ENCODE measurements at places on chromosomes 11 and 22. TPM values are rescaled to one million over a fixed set of nuclear protein-coding genes. Genes with fewer than 3 reads are reported as not detected.

DNA sequence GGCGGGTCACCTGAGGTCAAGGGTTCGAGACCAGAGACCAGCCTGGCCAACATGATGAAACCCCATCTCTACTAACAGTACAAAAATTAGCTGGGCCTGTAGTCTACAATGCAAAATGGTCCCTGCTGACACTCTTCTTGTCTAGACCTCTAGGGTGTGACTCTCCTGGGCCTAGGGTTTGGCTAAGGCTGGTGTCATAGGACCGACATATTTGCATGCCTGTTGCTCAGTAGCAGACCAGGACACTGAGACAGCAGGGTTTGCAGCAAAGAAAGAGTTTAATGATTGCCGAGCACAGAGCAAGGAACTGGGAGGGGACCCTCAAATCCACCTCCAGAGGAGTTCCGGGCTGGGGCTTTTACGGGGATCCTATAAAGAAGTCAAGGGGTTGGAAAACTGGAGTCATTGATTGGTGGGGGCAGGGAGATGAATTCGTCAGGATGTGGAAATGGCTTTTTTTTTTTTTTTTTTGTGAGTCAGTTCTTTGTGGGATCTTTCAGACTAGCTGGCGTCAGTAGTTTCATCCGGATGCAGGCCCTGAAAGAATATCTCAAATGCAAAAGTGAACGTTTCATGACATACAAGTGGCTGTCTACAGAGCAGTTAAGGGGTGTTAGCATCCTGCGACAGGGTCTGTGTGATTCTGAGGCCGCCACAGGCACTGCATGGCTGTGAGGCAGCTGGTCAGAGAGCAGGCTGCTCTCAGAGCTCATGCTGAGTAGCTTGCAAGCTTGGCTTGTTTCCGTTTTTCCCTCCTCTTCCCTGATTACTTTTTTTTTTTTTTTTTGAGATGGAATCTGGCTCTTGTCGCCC lies 27.2 kb upstream of the A4GALT start:
- peaks cover 52% of the 10 kb centered on the region for H3K4me1 ChIP-seq
- H3K27me3 ChIP-seq, result no peaks in the 10 kb centered on the region
- peak overlapping the region; percentile 6 for H3K4me3 ChIP-seq
- peak overlapping the region; percentile 89 for H3K27ac ChIP-seq
- H3K36me3 ChIP-seq, result no peaks in the 10 kb centered on the region

- DNase-seq, result no peak
- H3K4me3 ChIP-seq, result no peak overlapping the region
- H3K4me1 ChIP-seq, result no peaks in the 10 kb centered on the region
- H3K36me3 ChIP-seq, result no peaks in the 10 kb centered on the region
- H3K27me3 ChIP-seq, result no peaks in the 10 kb centered on the region
Observed at GRCh38 chr22:34111210-34111824, 191.0 kb upstream of the LARGE1 start.

DNA sequence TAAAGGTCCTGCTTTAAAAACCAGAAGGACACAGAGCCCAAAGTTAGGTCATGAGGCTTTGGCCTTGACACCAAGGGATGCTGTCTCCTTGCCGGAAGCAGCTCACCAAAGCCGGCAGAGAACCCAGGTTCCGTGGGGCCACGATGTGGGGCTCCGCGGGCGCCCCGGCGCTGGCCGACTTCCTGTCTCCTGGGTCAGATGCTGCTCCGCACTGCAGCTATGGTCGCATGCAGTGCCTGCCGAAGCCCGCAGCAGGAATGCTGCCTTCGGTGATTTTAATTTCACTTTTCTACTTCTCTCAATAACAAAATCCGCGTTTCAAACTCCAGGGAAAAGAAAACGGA lies 454 bp upstream of the OTUB1 start:
- peak overlapping the region; percentile 94 for H3K4me3 ChIP-seq
- peaks cover 33% of the 10 kb centered on the region for H3K4me1 ChIP-seq
- peaks cover 10% of the 10 kb centered on the region for H3K36me3 ChIP-seq
- DNase-seq, result no peak

GRCh38 chr11:45097721-45098493 lies 48.5 kb upstream of the PRDM11 start:
- no peaks in the 10 kb centered on the region for H3K36me3 ChIP-seq
- peaks cover 13% of the 10 kb centered on the region for H3K27me3 ChIP-seq
- DNase-seq, result peak; percentile 90
- H3K4me3 ChIP-seq, result no peak overlapping the region
- no peak overlapping the region for H3K27ac ChIP-seq

DNA sequence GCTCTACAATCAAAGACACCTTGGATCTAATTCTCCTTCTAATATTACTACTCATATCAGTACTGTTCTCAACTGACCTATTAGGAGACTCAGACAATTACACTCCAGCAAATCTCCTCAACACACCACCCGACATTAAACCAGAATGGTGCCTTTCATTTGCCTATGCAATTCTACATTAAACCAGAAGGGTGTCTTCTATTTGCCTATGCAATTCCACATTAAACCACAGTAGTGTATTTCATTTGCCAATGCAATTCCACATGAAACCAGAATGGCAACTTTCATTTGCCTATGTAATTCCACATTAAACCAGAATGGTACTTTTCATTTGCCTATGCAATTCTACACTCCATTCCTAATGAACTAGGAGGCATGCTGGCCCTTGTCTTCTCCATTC lies 15.3 kb upstream of the APOL3 start:
- H3K27me3 ChIP-seq, result peaks cover 12% of the 10 kb centered on the region
- H3K36me3 ChIP-seq, result no peaks in the 10 kb centered on the region
- no peak overlapping the region for H3K4me3 ChIP-seq
- H3K4me1 ChIP-seq, result no peaks in the 10 kb centered on the region

GRCh38 chr11:36372101-36372771 lies 76.1 kb downstream of the PRR5L start:
- no peaks in the 10 kb centered on the region for H3K27me3 ChIP-seq
- no peaks in the 10 kb centered on the region for H3K36me3 ChIP-seq
- peak overlapping the region; percentile 72 for H3K27ac ChIP-seq
- peaks cover 57% of the 10 kb centered on the region for H3K4me1 ChIP-seq

- H3K4me3 ChIP-seq, result no peak overlapping the region
- H3K36me3 ChIP-seq, result no peaks in the 10 kb centered on the region
- peaks cover 6% of the 10 kb centered on the region for H3K27me3 ChIP-seq
- DNase-seq, result peak; percentile 69
- no peak overlapping the region for H3K27ac ChIP-seq
Observed at GRCh38 chr11:129710423-129710822, 105.2 kb upstream of the TMEM45B start.

- no peaks in the 10 kb centered on the region for H3K27me3 ChIP-seq
- no peaks in the 10 kb centered on the region for H3K4me1 ChIP-seq
- no peak overlapping the region for H3K27ac ChIP-seq
- DNase-seq, result no peak
Observed at GRCh38 chr22:32352681-32353080, 5.0 kb upstream of the RFPL3 start.

DNA sequence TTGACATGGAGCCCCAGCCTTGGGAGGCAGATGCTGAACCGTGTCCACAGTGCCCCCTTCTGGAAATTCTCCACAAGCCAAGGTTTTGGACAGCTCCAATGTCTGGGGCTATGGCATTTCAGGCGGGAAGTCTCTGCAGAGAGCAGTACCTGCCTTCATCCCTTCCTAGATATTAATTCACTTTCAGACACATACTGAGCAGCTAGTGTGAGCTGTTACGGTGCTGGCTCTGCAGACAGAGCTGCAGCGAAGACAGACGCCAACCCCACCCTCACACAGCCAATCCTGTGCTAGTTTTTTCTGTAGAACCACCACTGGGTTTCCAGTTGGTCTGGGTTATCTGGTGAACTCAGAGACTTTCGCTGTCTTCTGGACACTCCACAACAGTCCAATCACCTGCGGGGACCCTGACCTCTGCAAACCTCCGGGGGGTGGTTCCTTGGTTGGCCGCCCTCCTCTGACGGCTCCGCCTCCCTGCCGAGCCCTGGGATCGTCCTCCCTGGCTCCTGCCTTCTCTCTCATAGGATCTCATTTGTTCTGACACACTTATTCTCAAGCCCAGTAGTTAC lies 9.1 kb downstream of the LMF2 start:
- no peaks in the 10 kb centered on the region for H3K4me1 ChIP-seq
- H3K4me3 ChIP-seq, result no peak overlapping the region
- no peak for DNase-seq

- no peaks in the 10 kb centered on the region for H3K36me3 ChIP-seq
- no peak for DNase-seq
- no peak overlapping the region for H3K27ac ChIP-seq
- H3K4me3 ChIP-seq, result no peak overlapping the region
Observed at GRCh38 chr11:118142809-118143208, 9.8 kb downstream of the SCN4B start.

- no peak overlapping the region for H3K27ac ChIP-seq
- H3K4me3 ChIP-seq, result no peak overlapping the region
- H3K27me3 ChIP-seq, result no peaks in the 10 kb centered on the region
Observed at GRCh38 chr22:26564181-26564580, 25.8 kb downstream of the TPST2 start.

DNA sequence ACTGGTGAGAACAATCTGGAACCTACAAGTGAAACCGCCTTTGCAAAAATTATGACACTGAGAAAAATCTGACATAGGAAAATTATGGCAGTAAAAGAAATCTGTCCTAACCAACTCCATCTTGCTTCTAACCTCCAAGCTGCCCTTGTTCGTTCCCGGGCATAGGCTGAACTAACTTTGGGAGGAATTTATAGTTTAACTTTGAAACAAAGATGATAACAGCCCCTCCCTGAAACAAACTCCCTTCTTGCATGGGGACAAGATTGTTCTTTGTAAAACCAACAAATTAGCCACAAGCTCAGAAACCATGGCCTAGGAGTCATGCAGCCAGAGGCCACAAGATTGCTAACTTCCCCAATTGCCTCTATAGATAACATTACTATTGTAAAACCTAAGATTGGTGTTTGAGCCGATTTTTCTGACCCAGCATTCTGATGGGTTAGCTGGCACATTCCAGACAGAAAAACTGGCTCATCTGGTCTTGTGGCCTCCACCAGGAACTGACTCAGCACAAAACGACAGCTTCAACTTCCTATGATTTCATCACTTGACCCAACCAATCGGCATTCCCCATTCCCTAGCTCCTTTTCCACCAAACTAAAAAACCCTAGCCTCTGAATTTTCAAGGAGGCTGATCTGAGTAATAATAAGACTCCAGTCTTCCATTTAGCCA lies 3.6 kb upstream of the CCDC81 start:
- H3K36me3 ChIP-seq, result no peaks in the 10 kb centered on the region
- H3K4me3 ChIP-seq, result no peak overlapping the region
- H3K27ac ChIP-seq, result no peak overlapping the region
- no peaks in the 10 kb centered on the region for H3K27me3 ChIP-seq
- no peak for DNase-seq
- peaks cover 9% of the 10 kb centered on the region for H3K4me1 ChIP-seq

GRCh38 chr11:118961189-118961588 lies 5.1 kb downstream of the UPK2 start:
- no peak overlapping the region for H3K4me3 ChIP-seq
- no peak for DNase-seq
- no peak overlapping the region for H3K27ac ChIP-seq
- H3K4me1 ChIP-seq, result peaks cover 6% of the 10 kb centered on the region
- no peaks in the 10 kb centered on the region for H3K36me3 ChIP-seq

GRCh38 chr11:49505231-49505630 lies 296.8 kb upstream of the FOLH1 start:
- no peak for DNase-seq
- H3K27me3 ChIP-seq, result no peaks in the 10 kb centered on the region
- no peak overlapping the region for H3K4me3 ChIP-seq
- no peaks in the 10 kb centered on the region for H3K36me3 ChIP-seq
- no peaks in the 10 kb centered on the region for H3K4me1 ChIP-seq
- H3K27ac ChIP-seq, result no peak overlapping the region

DNA sequence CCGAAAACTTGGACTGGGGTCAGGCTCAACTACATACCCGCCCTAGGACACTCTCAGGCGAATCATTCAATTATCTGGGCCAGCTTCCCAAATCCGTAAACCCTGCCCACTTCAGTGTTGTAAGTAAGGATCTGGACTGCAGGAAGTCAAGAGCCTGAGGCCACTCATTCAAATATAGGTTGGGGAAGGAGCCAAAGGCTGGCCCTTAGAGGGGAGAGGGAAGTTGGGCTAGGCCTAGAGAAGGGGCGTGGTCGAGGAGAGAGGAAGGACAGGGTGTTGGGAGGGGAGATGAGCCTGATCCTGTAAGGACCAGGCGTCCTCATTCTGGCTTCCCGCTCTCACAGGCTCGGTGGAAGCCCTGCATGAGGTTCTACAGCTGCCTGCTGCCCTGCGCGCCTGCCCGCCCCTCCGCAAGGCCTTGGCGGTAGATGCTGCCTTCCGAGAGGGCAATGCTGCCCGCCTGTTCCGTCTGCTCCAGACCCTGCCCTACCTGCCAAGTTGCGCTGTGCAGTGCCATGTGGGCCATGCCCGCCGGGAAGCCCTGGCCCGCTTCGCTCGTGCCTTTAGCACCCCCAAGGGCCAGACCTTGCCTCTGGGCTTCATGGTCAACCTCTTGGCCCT lies 3.0 kb downstream of the SAC3D1 start:
- no peak overlapping the region for H3K4me3 ChIP-seq
- no peak overlapping the region for H3K27ac ChIP-seq
- H3K36me3 ChIP-seq, result peaks cover 10% of the 10 kb centered on the region
- no peak for DNase-seq
- peaks cover 17% of the 10 kb centered on the region for H3K4me1 ChIP-seq
- no peaks in the 10 kb centered on the region for H3K27me3 ChIP-seq

DNA sequence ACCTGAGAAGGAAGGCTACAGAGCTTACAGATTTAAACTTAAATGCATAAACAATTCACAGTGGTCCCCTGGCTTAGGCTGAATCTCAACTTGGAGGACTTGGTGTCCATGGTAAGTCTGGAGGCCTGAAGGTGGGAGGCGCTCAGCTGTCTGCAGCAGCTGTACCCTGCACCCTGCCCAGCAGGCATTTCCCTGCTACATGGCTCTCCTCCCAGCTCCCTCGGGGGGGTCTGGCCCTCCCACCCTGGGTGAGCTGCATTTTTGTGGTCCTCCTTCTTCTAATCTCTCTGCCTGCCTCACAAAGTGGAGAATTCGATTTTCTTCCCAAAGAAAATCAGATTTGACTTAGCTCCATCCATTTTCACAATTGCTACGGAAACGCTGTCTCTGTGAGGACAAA lies 273.2 kb downstream of the KIRREL3 start:
- H3K27me3 ChIP-seq, result no peaks in the 10 kb centered on the region
- no peaks in the 10 kb centered on the region for H3K36me3 ChIP-seq
- H3K27ac ChIP-seq, result no peak overlapping the region
- no peak for DNase-seq
- H3K4me1 ChIP-seq, result no peaks in the 10 kb centered on the region

- H3K27me3 ChIP-seq, result no peaks in the 10 kb centered on the region
- peaks cover 21% of the 10 kb centered on the region for H3K4me1 ChIP-seq
- H3K36me3 ChIP-seq, result peaks cover 2% of the 10 kb centered on the region
- DNase-seq, result no peak
- H3K4me3 ChIP-seq, result peak overlapping the region; percentile 98
Observed at GRCh38 chr22:35399114-35399677, 744 bp upstream of the MCM5 start.

- DNase-seq, result no peak
- no peaks in the 10 kb centered on the region for H3K36me3 ChIP-seq
- no peaks in the 10 kb centered on the region for H3K4me1 ChIP-seq
- no peak overlapping the region for H3K27ac ChIP-seq
Observed at GRCh38 chr11:123041185-123041584, 20.8 kb downstream of the HSPA8 start.

The ALDH3B2 gene
- total RNA-seq, result not detected

The CCDC15 gene
- total RNA-seq, result 1.3 TPM

The ATG16L2 gene
- total RNA-seq, result 17.1 TPM

The DAGLA gene
- 5.1 TPM for total RNA-seq

The IGSF22 gene
- total RNA-seq, result not detected

The MYRF gene
- 0.47 TPM for total RNA-seq

The ANGPTL5 gene
- total RNA-seq, result 2.4 TPM

The DSCAML1 gene
- not detected for total RNA-seq

The SMTNL1 gene
- not detected for total RNA-seq

The VPREB1 gene
- total RNA-seq, result not detected

All from osteocyte (in vitro differentiated cells).